Stimulated activated CD4-positive, alpha-beta T cell treated with anti-CD3 and anti-CD28 coated beads, Interleukin-1b, Interleukin-23, amount 100 ng/mL, for 1 hour (primary cell): ENCODE measurements at places on chromosomes 1 and 21.

- DNase-seq, result no peak
These were observed 1.4 kb upstream of the KLHL21 start for GRCh38 chr1:6603915-6604558.

GRCh38 chr1:230189824-230190223 lies 122.8 kb downstream of the GALNT2 start:
- DNase-seq, result no peak

GRCh38 chr1:201766131-201766866 lies 62.7 kb upstream of the IPO9 start:
- DNase-seq, result no peak

DNA sequence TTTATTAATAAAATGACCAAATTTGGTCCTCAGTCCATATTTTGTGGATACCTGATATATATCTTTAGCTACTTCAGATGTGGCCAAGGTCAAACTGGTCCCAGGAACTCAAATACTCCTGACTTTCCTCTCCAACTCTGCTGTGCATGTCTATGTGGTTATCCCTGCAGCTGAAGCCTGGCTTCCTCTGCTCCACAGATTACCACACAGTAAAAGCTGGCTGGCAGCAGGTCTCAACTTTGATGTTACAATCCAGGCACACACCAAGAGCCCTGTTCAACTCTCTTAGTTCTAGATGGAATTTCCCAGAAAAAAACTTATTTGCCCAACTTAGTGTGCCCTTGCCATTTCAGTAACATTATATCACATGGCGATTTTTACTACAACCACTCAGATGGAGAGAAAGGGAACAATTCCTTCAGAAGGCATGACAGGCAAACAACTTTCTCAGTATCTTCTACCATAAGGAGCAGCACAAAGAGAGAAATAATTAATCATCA lies 479.5 kb downstream of the PLPP3 start:
- no peak for DNase-seq

DNA sequence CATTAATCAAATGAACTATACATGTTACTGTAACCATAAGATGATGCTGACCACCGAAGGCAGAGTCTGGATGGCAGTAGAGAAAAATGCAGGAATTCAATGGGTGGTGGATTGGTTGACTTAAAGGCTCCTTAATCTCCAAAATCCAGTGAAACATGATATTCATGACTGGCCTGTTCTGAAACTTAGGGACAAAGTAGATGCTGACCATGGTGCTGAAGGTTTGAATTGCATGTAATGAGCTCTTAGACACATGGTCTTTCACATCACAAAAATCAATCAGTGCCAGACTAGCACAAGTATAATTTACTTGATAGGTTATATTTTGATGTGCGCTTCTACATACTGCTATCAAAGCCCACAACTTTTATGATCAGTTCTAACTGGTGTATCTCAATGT lies 30.9 kb upstream of the NTMT2 start:
- no peak for DNase-seq

- DNase-seq, result no peak
These were observed 5.0 kb downstream of the PALMD start for GRCh38 chr1:99650773-99651437.

- DNase-seq, result no peak
These were observed 22.6 kb downstream of the PLPPR5 start for GRCh38 chr1:98981917-98982513.

DNA sequence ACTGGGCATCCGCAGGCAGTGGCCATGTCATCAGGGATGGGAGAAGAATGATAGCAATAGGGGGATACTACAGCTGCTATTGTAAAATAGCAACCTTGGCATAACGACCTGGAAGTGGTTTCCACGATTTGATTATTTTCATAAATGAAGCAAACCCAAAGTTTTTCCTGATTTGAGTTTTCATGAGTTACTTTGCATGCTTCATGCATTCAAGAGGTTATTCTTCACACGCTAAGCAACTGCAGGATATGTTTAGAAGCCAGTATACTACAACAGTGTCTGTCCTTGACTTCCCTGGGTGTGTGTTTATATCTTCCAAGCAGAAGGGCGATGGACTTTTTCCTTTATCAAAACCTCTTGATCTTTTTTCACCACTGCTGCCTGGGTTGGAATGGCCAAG lies 281.1 kb upstream of the DUSP10 start:
- no peak for DNase-seq

DNA sequence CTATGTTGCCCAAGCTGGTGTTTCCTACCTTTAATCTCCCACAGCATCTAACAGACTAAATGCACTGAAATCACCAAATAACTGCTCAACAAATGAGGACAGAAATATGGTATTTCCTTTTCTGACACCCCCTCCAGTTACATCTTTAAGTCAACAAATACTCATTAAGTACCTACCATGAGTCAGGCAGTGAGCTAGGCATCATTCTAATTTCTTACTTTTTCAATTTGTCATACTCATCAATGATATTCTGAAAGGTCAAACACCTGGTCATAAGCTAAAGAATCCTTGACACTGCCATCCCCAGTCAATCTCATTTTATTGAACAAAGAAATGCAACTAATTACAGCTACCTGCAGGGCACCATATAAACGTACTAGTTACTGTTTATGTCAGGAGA lies 36.6 kb downstream of the LUZP1 start:
- no peak for DNase-seq

DNA sequence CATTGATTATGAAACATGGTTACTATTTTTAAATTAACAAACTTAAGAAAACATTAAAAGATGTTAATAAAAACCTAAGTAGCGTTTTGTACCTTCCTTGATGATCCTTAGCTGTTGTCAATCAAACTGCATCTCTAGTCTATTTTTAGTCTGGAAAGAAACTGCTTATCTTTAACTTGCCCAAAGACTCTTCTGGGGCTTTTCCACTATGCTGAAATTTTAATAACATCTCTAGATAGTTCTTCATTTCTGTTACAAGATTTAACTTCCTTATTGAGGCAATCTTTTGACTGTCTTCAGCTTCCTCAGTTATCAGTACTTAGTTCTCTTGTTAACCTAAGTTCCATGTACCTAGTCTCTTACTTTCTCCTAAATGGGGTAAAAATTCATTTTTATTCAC lies 135.9 kb upstream of the HMCN1 start:
- DNase-seq, result no peak

- no peak for DNase-seq
These were observed at the start of gene NR1I3 for GRCh38 chr1:161238039-161238473. TSS of gene NR1I3 (minus strand) at chr1:161238203. CDS start at chr1:161236565, 1,638 bp downstream.

DNA sequence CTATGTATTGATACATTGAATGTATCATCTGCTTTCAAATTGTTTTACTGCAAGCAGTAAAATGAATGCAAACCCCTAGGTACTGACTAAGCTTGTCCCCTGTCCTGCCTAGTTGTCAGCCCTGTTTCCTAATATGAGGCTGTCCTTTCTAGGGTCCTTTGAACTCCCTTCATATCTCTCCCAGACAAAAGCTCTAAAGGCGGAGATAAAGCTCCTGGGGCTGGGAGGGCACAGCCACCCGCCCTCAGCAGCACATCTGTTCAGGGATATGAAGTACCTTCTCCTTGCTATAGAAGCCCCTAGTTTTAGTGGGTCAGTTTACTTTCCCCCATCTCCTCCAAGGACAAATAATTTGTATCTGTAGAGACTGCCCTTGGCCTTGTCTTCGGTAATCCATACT lies 93.1 kb upstream of the ETS2 start:
- DNase-seq, result no peak

GRCh38 chr1:46673749-46674182 lies 2.1 kb downstream of the TEX38 start:
- DNase-seq, result no peak

DNA sequence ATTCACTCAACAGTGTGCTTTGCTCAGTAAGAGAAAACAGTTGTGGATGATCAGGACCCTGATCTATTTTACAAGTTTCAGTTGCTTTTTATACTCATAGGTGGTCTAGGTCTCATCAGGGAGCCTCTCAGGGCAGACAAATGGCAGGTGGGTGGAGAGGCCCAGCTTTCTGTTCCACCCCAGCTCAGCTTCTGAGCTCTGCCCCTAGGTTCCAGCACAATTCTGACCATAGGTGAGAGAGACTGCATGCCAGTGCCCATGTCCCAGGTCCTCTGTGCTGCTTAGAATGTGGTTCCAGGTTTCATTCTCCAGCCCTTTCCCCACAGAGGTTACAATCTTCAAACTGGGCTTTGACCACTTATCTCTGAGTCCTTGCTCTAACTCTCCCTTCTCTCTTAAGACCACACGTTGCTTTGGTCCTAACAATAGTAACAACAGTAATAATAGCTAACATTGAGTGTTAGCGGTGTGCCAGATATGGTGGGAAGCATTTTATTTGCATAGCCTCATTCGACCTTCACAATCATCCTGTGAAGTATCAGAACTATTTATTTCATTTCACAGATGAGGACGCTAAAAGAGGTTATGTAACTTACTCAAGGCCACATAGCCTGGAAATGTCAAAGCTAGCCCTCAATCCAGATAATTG lies 19.6 kb upstream of the DUSP10 start:
- no peak for DNase-seq

DNA sequence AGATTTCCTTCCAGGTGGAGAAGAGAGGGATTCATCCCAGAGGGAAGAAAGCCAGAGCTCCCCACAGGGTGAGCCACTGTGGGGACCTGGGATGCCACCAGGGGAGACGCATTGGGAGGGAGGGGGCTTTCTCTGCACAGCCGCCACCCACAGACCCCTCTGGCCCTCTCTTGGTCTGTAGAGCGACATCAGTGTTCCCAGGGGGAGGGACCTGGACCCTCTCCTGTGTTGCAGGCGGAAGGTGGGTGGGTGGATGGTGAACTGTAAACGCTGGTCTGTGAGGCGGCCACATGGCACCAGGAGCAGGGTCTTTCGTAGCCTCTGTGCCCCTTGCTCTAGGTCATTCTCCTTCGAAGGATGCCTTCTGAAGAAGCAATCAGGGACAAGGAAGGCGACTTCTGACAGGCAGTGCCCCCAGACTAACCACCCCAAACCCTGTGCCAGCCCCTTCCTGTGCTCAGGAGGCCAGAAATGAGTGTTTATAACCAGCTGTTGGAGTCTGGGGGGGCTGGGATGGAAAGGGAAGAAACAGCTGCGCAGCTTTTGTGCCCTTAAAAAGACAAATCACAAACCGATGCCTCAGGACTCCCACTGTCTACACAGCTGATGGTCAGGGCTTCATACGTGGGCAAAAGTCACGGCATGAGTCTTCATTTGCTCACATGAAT lies 121.4 kb upstream of the ZBTB40 start:
- DNase-seq, result no peak

- no peak for DNase-seq
These were observed 264.4 kb downstream of the NTNG1 start for GRCh38 chr1:107405236-107405635.

GRCh38 chr1:65788762-65789161 lies 3.9 kb upstream of the PDE4B start:
- no peak for DNase-seq

- DNase-seq, result no peak
These were observed 550.2 kb downstream of the USP25 start for GRCh38 chr21:16279731-16280581.

- DNase-seq, result no peak
These were observed 28.4 kb upstream of the TMEM125 start for GRCh38 chr1:43241413-43241836.

DNA sequence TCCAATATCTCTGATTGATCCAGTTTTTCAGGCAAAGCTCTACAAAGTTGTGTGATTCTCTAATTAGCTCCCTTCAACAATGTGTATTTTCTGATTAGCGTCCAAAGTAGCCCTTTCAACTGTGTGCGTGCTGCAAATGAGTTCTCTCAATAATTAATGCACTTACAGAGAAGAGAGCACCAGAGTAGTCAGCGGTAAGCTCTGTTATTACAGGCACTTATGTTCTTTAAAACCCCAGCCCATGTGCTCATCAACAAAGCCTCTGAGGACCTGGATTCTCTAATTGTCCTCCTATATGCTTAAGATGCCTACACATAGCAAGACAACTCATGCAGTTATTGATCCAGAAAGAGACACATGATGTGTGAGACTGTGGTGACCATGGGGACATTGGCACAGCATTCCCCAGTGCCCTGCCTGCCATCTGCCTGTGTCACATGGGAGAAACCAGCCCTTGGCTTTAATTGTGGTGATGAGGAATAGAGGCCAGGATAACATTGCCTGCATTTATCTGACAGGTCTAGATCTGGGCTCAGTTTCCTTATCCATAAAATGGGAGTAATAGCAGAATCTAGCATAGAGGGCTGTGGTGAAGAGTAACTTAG lies 151.7 kb downstream of the PCP4 start:
- no peak for DNase-seq

DNA sequence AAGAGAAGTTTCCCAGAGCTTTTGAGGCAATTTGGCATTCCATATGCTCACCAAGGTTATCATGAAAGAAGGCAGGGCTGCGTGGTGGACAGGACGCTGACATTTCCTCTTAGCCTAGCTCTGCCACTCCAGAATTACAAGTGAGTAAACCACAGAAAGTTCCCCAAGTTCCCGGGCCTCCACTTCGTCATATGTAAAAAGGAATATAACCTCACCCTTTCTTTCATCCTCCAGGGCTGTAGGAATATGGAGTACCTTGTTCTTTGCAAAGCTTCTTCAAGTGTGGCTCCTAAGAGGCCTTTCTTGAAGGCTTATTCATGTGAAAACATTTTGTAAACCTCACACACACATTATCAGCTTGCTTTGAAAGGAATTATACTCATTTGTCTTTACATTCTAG lies 210.2 kb downstream of the GREM2 start:
- no peak for DNase-seq

DNA sequence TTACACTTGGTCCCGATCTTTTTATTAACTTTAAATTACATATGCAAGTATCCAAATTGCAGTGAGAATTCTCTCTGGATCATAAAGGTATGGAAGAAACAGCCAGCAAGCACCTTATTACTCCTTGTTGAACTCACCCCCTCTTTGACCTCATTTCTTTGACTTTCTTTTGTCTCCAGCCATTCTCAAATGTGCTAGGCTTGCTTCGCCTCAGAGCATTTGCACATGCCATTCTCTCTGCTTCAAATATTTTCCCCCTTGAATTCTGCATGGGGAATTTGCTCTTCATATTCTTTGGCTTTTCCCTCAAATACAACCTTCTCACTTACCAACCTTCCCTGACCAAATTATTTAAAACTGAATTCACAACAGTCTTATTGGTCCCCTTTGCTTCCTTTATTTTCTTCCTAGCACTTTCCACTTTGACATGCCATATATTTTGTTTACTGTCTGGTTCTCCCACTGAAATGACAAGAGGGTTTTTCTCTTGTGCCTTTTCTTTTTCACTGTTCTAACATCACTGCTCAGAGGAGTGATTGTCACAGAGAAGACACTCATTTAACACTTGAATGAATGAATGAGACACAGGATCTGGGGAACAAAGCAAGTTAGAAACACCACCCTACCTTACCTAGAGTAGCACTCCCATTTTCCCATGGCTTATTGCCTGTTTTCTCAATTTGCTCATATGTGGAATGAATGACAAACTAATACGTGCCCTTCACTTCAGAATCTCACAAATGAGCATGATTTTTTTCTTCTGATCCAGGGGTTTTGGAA lies 1.4 kb upstream of the PGBD2 start:
- no peak for DNase-seq
